ENCODE measurements at places on chromosomes 2 and 18. TPM values are rescaled to one million over a fixed set of nuclear protein-coding genes. Genes with fewer than 3 reads are reported as not detected.

DNA sequence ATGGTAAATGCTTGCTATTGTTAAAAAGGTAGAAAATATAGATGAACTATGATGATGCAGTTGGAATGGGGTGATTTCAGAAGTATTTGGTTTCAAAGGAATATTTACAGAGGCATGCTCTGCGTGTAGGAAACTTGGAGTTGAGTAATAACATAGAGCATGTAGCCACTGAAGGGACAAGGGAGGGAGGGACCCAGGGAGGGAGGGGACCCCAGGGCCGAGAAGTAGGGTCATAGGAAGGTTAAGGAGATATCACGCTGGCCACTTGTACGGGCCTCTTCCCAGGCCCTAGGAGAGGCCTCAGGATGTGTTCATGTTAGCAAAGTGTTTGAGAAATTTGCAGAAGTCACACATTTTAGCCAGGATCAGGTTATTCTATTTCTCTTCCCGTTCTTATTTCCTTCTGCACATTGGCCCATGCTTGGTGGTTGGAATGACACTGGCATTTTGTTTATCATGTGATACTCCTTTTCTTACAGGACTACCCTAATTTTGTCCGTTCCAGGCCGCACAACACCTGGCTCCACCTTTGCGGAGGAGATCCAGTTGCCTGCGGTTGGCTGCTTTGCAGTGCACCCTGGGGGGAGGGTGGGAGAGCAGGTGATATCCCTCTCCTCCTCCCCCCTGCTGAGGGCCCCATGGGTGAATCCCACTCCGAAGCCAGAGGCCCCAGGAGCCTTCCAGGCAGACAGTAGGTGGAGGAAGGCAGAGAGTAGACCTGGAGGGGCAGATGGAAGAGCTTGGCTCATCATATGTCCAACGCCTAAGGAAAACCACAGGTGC, 16.9 kb upstream of the ACKR3 start:
- DNase-seq = no peak
- H3K4me3 ChIP-seq = no peak overlapping the region

DNA sequence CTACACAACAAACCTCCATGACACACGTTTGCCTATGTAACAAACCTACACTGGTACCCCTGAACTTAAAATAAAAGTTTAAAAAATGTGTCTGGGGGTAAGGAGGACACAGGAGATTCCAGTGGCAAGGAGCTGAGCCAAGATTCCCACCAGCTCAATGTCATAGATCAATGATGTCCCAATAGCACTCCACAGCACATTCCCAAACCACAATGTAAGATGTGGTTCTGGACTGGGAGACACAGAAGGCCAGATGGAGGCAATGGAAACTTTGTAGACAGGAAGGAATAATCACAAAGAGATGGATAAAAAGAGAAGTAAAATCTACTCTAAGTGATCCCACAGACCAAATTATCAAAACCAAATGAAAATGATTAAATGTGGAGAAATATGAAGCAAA, 312.4 kb upstream of the SOX11 start:
- no peak overlapping the region for H3K4me3 ChIP-seq
- no peaks in the 10 kb centered on the region for H3K27me3 ChIP-seq
- H3K4me1 ChIP-seq = no peaks in the 10 kb centered on the region
- DNase-seq = peak; percentile 49
- no peak overlapping the region for H3K27ac ChIP-seq
- H3K36me3 ChIP-seq = no peaks in the 10 kb centered on the region

DNA sequence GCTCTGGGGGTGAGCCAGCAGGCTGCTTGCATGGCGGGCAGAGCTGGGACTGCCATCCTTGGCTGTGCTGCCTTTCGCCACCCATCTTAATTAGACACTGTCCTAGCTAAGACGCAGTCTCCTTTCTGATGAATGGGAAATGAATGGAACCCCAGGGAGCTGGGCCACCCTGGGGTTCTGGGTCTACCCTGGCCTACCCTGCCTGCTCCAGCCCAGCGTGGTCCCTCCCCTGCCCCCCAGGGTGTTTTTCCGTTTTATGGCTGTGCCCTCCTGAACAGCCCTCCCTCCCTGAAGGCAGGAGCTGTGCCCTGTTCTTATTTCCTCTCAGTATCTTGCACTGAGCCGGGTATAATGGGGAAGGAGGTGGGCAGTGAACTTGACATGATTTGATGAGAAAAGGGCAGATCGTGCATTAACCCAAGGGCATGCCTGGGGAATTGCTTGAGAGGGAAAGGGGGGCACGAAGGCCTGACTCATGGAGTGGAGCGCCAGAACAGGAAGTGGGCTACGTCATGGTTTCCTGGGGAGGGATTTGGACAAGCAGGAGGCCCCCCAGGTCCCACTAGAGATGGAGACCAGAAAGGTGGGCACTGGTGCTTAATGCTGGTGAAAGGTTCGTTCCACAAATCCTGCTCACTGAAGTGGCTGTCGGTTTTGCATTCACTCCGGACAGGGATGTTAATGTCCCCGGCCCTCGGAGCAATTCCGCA, 165.0 kb downstream of the KLHL29 start:
- no peaks in the 10 kb centered on the region for H3K36me3 ChIP-seq
- no peaks in the 10 kb centered on the region for H3K27me3 ChIP-seq
- no peak overlapping the region for H3K27ac ChIP-seq
- peak; percentile 71 for DNase-seq
- H3K4me3 ChIP-seq = no peak overlapping the region

DNA sequence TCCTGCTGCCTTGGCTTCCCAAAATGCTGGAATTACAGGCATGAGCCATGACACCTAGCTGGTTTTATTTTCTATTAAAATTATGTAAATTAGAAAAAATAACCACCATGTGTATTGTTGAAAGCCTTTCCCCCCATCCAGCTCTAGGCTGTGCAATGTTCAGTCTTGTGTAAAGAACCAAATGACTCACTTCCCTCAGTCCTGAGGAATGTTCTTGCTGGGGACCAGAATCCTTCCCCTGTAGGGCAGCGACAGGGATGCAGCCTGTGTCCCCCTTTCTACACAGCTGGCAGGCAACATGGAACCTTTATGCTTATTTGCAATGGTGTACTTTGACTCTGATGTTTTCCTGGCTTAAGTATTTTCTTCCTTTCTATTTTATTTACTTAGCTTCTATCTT, 29.4 kb downstream of the AOX1 start:
- peak; percentile 81 for DNase-seq
- H3K27ac ChIP-seq = no peak overlapping the region
- H3K27me3 ChIP-seq = no peaks in the 10 kb centered on the region
- H3K4me1 ChIP-seq = peaks cover 4% of the 10 kb centered on the region
- H3K36me3 ChIP-seq = peaks cover 2% of the 10 kb centered on the region

GRCh38 chr2:105490204-105490603, 91.4 kb upstream of the FHL2 start:
- no peaks in the 10 kb centered on the region for H3K4me1 ChIP-seq
- H3K27ac ChIP-seq = no peak overlapping the region
- no peak overlapping the region for H3K4me3 ChIP-seq
- DNase-seq = no peak
- H3K27me3 ChIP-seq = peaks cover 22% of the 10 kb centered on the region

GRCh38 chr2:171522052-171522787, at the start of gene CYBRD1:
TSS of gene CYBRD1 (plus strand) at chr2:171522474. CDS start at chr2:171522546, 72 bp downstream.
- peak within 1 kb of the TSS; percentile 85 for H3K4me3 ChIP-seq
- H3K4me1 ChIP-seq = peaks cover 5% of the 10 kb centered on the region
- H3K27ac ChIP-seq = peak within 1 kb of the TSS; percentile 78
- peak; percentile 86 for DNase-seq

DNA sequence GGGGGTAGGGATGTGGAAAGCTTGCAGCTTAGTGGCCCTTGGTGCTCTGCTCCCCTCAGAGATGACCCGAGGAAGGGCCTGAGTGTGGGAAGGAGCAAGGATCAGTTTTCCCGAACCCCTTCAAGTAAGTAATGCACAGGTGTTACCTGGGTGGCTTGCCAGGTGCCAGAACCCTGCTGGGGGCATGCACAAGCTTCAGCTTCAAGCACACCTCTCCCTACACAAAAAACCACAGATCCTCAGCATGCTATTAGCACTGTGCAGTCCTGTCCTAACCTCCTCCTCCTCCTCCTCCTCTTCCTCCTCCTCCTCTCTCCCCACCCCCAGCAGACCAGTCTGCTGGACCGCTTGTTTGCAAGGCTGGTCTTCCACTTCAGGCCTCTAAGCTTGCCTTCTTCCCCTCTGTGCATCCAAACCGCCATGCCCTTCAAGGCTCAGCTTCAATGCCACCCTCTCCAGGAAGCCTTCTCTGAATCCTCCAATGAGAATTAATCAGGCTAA, 114.8 kb downstream of the ACAA2 start:
- no peaks in the 10 kb centered on the region for H3K36me3 ChIP-seq
- H3K4me3 ChIP-seq = no peak overlapping the region
- DNase-seq = no peak
- no peaks in the 10 kb centered on the region for H3K4me1 ChIP-seq
- H3K27ac ChIP-seq = no peak overlapping the region
- H3K27me3 ChIP-seq = no peaks in the 10 kb centered on the region

GRCh38 chr2:101238930-101239759, 13.5 kb upstream of the CNOT11 start:
- H3K4me1 ChIP-seq = no peaks in the 10 kb centered on the region
- no peak overlapping the region for H3K4me3 ChIP-seq

GRCh38 chr18:47113796-47114540, 36.3 kb downstream of the HDHD2 start:
- H3K27me3 ChIP-seq = no peaks in the 10 kb centered on the region
- peaks cover 7% of the 10 kb centered on the region for H3K36me3 ChIP-seq
- DNase-seq = peak; percentile 32

DNA sequence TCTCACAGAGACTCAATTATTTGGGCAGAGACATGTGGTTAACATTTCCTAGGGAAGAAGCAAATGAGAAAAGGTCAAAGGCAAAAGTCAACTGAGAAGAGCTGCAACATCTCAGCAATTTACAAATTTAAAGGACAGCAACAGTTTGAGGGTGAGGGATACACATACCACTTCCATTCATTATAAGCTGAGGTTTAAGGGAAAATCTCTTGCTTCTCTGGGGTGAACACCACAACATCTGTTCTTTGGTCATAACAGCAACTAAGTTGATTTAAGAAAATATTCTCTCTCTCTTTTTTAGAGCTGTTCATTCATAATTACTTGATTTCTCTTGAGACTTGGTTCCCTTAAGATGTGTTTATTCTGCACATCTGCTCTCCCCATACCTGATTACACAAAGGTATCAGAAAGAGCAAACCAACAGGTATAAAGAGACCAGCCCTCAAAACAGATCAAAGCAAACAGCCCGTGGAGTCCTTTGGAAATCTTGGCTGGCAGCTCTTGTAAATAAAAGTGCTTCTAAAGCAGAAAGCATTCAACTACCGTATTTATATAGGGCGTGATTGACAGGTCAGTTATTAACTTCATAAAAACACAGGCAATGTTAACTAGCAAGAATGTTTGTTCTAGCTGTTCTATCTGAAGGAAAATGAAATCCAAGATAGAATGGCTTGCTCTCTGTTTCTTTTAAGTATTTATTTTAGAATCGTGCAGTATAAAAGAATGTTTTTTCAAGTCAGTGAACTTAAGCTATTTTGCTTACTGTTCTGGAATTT, 132.8 kb downstream of the THADA start:
- H3K36me3 ChIP-seq = no peaks in the 10 kb centered on the region
- no peaks in the 10 kb centered on the region for H3K27me3 ChIP-seq
- H3K4me3 ChIP-seq = no peak overlapping the region
- DNase-seq = no peak
- H3K27ac ChIP-seq = no peak overlapping the region

DNA sequence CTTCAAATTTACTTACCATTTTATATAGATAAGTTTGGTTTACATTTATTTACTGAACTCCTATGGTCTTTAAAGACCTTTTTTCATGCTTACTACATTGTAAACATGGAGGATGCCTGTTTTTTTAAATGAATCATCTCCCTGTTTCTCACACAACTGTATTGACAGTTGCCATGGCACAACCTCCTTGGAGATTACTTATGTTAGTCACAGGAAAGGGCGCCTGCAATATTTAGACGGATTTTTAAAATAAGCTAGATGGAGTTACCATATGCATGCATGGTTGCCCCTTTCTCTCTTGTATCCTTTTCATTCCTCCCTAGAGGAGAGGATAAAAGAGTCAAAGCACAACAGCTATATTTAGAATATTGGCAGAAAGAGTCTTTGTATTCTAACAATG, 34.8 kb upstream of the CCDC102B start:
- H3K4me1 ChIP-seq = no peaks in the 10 kb centered on the region
- no peak overlapping the region for H3K4me3 ChIP-seq
- no peak overlapping the region for H3K27ac ChIP-seq
- H3K27me3 ChIP-seq = no peaks in the 10 kb centered on the region
- peak; percentile 44 for DNase-seq

- no peak overlapping the region for H3K4me3 ChIP-seq
- DNase-seq = no peak
- no peaks in the 10 kb centered on the region for H3K27me3 ChIP-seq
- no peaks in the 10 kb centered on the region for H3K4me1 ChIP-seq
These were observed 37.0 kb upstream of the MPP4 start for GRCh38 chr2:201735486-201735885.

DNA sequence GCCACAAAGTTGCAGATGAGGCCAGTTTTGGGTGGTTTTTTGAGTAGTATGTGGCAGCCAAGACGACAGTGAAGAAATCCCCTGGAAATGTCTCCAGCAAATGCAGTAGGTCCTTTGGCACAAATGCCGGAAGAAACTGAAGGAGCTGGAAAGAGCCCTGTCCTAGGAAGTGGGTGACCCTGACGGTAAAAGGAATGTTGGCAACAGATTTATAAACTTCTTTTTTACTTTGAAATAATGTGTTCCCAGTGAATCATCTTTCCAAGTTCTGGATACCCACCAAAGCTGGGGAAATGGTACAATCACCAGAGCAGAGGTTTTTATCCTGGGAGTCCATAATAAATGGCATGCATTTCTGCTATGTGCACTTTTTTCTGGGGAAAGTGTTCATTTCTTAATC, 112.9 kb downstream of the CSRNP3 start:
- peak; percentile 46 for DNase-seq
- H3K36me3 ChIP-seq = no peaks in the 10 kb centered on the region
- H3K4me1 ChIP-seq = no peaks in the 10 kb centered on the region

DNA sequence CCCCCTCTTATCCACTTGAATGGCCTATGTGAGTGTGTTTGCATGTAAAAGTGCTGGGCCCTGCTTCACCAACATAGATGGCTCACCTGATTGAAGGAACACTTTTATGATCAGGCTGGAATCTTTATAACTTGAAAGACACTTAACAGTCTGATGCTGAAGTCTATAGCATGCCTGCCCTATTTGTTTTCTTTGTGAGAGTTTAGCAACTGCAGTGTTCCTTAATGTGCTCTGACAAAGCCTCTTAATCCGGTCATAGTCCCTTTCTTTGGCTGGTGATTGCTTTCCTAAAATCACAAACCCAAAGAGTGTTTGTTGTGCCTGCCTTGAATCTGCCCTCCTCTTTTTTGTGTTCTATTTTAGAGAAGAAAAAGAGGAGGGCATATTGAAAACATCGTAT, 1382.8 kb upstream of the CELF4 start:
- no peak overlapping the region for H3K27ac ChIP-seq
- H3K4me1 ChIP-seq = no peaks in the 10 kb centered on the region
- no peaks in the 10 kb centered on the region for H3K27me3 ChIP-seq
- no peaks in the 10 kb centered on the region for H3K36me3 ChIP-seq
- no peak overlapping the region for H3K4me3 ChIP-seq
- DNase-seq = no peak

Gene CD207
- total RNA-seq = not detected

Gene ARID5A
- total RNA-seq = 7.2 TPM

Gene XPO1
- 348 TPM for total RNA-seq

Gene PIKFYVE
- total RNA-seq = 40.1 TPM

Gene FASTKD2
- total RNA-seq = 37.8 TPM

Data from fibroblast of lung (primary cell).